ENCODE measurements at places on chromosomes 12 and 14. TPM values are rescaled to one million over a fixed set of nuclear protein-coding genes. Genes with fewer than 3 reads are reported as not detected.

- no peak for DNase-seq
Observed at GRCh38 chr14:75063013-75063412, 811 bp downstream of the ACYP1 start.

- DNase-seq, result no peak
Observed at GRCh38 chr14:101559624-101560533, 1.4 kb upstream of the DIO3 start.

- DNase-seq, result no peak
Observed at GRCh38 chr12:123595729-123596128, 6.2 kb upstream of the DDX55 start.

DNA sequence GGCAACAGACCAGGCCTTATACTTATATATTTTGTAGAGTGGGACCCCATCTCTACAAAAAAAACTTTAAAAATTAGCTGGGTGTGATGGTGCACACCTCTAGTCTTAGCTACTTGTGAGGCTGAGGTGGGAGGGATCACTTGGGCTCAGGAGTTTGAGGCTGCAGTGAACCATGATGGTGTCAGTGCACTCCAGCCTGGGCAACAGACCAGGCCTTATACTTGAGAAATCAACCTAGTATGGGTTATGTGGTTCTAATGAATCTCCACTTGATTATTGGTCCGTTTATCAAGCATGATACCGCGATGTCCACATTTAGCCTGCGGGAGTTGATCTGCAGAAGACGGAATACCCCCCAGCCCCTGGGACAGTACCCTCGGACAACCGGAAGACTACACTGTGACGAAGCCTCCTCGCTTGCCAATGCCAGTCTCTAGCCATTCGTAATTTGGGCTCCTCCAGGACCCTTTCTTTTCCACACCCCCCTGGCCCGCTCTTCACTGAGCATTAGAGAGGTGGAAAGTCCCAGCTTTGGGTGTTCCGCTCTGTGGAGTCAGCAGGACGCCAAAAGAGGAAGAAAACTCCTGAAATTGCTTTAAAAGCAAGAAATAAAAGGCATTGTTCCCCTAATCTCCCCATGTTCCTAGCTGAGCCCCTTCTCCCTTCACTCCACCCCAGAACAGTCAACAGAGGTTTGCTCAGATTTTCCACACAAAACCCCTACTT, 19.4 kb downstream of the LTBP2 start:
- no peak for DNase-seq

DNA sequence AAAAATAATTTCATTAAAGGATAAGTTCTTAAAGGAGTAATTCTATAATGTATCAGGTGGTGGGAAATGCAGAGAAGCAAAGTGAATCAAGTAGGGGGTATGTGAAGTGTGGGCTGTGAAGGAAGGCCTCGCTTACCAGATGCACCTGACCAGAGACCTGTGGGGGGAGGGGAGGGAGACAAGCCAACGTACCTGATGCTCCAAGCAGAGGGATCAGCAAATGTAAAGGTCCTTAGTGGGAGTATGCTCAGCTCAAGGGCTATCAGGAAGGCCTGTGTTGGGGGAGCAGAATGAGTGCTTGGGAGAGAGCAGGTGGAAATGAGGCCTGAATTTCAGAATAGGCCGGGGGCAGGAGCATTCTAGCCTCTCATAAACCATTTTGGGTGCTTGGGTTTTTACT, 57.1 kb downstream of the ANO4 start:
- DNase-seq, result no peak

- DNase-seq, result no peak
Observed at GRCh38 chr12:110957652-110958051, 37.3 kb upstream of the MYL2 start.

DNA sequence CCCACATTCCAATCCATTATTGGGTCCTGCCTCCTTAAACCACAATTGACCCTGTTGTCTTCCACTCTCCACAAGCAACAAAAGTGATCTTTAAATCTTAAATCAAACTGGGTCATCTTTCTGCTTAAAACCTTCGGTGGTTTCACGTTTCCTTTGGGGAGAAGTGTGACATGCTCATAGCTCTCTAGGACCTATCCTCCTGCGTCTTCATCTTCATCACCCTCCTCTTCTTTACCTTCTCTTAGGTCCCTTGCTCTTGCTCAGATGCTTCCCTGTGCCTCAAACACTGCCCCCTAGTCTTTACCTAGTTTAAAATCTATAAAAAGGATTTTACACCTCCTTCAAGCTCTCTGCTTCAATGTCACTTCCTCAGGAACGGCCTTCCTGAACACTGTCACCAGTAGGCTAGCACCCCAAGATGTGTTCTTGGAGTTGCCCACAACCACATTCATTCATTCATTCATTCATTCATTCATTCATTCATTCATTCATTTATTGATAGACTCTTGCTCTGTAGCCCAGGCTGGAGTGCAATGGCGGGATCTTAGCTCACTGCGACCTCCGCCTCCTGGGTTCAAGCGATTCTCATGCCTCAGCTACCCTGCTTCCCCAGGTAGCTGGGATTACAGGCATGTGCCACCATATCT, 46.8 kb downstream of the GALNT4 start:
- no peak for DNase-seq

- DNase-seq, result no peak
Observed at GRCh38 chr14:96799489-96800054, 2.4 kb downstream of the VRK1 start.

DNA sequence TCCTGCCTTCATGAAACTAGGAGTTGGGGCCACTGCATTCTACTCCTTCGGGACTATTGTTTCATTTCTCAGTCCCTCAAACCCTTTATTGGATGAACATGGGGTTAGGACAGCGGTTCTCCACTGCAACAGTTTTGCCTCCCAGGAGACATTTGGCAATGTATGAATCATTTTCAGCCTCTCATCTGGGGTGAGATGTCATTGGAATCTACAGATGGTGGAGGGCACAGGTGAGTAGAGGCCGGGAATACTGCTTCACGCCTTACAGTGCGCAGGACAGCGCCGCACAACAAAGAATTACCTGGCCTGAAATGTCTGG, 649 bp upstream of the GNPNAT1 start:
- no peak for DNase-seq

- DNase-seq, result no peak
Observed at GRCh38 chr14:24381363-24382063, 13.5 kb downstream of the NFATC4 start.

The ANKRD9 gene
- 6.7 TPM for total RNA-seq

Data from skin of body (tissue), 3 donors.